SW480 (cell line): ENCODE measurements at places on chromosomes 4 and X.

DNA sequence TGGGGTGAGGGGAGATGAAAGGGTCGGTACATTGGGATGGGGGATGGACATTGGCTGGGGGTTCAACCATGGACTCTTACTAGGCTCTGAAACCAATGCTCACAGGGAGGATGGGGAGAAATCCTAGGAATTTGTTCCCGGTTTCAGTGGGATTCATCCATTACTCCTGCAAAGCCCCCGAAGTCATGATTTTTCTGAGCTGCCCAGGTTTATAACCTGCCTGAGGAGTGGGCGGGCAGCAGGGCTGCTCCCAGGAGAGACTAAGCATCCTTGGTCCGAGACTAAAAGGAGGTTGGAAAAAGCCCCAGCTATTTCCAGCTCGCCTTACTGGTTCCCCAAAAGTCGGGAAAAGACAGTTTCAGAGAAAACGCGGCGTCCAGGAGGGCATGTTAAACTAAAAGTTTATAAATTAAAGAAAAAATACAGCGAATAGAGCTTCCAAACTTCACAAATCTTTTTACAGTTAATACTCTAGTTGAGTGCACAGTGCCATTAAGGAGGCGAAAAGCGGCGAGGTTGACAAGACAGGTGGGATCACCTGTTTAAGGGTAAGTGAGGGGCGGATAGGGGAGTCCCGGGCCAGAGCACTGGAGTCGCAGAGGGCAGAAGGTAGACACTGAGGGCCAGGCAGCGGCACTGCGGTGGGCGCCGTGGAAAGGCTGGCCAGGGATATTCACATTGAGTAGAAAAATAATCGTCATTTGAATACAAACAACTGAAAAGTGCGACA, 3.7 kb downstream of the NKX3-2 start:
- no peak for DNase-seq

GRCh38 chr4:133775881-133776280, 425.7 kb downstream of the PABPC4L start:
- DNase-seq, result no peak

DNA sequence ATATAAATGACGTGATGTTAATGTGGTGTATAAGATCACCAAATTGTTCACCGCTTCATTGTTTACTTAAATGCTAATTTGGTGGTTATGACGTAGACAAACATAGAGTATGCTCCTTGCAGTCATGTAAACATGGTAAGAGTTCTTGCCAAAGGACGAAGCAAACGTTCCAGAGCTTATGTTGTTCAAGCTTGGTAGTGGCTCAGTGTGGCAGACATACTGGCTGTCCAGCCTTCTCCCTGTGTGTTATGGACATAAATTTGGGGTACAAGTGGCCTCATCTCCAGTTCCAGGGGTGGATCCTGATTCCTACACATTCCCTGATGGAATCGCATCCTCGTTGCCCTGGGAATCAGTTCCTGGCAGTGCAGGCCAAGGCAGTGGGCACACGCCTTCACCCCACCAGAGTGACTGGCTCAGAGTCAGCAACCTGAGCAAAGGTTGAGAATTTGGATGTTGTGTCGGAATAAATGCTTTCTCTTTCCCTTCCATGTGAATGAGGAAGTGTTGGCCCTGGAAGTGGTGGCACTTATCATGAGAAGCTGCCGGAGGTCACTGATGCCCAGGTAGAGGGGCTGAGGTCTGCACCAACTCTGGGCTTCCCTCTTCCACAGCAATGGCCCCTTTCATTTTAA, 25.4 kb downstream of the F11 start:
- DNase-seq, result no peak

GRCh38 chrX:55220119-55220794, at the start of gene PAGE5:
PAGE5 (plus strand) TSS chrX:55220346; CDS start chrX:55221383, 1,037 bp downstream.
- DNase-seq, result no peak

DNA sequence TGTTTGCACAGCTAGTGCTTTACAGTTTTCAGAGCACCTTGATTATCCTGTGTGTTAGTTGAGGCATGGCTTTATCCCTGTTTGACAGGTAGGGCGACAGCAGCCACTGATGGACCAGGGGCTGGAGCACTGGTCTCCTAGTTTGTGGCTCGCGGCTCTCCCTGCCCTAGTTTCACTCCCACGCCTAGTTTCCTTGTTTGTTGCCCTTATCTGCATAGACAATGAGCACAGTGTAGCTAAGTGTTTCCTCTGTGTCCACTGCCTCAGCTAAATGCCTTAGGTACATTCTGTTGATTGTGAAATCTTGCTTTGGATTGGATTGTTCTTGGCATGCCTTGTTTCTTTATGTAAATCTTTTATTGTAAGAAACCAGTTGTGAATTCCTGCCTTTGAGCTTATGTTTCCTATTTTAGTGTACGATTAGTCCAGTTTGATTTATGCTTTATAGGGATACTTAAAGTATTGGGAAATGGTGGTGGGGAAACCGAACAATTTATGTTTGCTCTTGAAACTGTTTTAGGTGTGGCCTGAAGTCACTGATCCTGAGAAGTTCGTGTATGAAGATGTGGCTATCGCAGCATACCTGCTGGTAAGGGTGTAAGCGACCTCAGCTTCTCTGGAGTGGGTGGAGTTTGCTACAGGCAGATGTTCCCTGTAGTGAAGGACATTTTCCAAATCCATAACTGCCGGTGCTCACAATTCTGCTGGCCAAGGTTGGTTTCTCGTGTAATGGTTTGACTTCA, 11.0 kb downstream of the TRMT44 start:
- DNase-seq, result no peak

DNA sequence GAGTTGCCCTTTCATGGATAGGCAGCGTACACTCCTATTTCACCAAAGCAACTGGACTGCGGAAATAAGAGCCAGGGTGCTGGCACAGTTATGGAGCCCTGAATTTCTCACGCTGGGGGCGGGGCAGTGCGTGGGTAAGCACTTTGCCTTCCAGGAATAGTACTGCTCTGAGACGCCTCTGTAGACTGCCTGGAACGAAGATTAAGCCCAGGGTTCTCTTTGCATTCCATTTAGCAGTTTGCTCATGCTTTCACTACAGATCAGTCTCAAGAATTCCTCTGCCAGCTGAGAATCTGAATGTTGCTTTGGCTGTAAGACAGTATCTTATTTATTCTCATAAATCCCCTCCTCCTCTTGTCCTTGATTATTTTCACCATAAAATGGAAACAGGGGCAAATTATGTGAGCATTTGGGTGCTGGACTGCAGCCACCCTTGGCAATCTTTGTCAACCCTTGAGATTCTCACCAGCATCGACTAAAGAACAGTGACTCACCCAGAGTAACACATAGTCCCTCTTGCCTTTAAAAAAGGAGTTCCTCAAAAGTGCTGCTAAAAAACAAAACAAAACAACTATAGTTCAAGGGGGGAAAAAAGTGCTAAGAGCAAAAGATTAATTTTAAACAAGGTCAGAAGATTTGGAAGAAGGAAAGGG, 88.9 kb upstream of the CITED1 start:
- DNase-seq, result no peak

- DNase-seq, result peak; percentile 32
These were observed 26.5 kb upstream of the MANBA start for GRCh38 chr4:102787096-102787881.

DNA sequence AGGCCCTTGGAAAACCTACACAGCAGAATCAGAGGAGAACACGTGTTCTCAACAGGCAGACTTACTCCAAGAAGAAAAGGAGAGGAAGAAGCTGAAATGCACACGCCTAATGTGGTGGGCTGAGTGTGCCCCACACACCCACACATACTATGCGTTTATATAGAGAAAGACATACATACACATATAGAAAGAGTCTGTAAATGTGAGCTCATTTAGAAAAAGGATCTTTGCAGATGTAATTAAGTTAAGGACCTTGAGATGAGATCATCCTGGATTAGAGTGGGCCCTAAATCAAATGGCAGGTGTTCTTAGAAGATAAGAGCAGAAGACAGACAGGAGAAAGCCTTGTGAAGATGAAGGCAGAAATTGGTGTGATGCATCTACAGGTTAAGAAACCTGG, 87.2 kb upstream of the KLF3 start:
- DNase-seq, result no peak

DNA sequence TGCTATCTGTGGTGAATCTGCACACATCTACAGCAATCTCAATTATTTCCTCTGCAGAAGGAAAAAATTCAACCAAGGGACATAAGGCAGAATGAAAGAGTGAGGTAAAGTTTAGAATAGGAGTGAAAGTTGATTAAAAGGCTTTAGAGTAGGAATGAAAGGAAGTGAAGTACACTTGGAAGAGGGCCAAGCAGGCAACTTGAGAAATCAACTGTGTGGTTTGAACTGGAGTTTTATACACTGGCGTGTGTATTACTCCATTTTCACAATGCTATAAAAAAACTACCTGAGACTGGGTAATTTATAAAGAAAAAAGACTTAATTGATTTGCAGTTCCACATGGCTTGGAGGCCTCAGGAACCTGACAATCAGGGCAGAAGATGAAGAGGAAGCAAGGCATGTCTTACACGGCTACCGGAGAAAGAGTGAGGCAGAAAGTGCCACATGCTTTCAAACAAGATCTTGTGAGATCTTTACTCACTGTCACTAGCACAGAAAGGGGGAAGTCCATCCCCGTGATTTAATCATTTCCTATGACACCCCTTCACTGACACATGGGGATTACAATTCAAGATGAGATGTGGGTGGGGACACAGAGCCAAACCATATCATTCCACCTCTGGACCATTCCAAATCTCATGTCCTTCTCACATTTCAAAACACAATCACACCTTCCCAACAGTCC, 234.8 kb downstream of the IL15 start:
- DNase-seq, result no peak

- DNase-seq, result peak; percentile 16
These were observed 468 bp downstream of the ZMYM3 start for GRCh38 chrX:71253253-71254091.

- DNase-seq, result no peak
These were observed 94.6 kb downstream of the STIM2 start for GRCh38 chr4:26955241-26955640.

- no peak for DNase-seq
These were observed 241.1 kb downstream of the TACR3 start for GRCh38 chr4:103478734-103479133.

DNA sequence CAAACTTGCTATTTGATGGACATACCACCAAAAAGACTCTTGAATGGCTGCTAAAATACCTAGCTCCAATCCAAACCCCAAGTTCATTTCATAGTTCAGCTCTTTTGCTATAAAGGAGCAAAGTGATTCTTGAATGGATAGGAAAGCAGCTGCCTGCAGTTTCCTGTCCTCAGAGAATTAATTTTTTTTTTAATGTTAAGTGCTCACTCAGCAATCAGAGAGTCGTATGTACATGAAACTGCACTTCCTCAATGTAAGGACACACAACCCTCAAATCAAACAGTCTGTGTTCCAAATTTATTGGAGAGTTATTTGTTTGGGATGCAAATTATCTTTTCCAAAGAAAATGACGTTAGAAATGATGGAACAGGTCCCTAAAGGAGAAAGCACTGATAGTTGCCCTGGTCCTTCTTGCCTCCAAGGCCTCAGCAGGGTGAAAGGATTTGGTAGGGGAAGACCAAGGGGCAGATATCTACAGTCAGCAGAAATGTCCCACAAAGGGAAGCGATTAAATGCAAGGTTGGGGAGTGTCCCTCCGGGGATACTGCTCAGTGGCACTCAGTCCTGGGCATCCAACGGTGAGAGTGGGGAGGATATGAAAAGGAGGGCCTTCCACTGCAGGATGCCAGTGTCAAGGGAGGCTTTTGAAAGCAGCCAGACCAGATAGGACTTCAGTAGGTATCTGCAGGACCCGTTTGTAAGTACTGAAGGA, 67.2 kb upstream of the RASGEF1B start:
- no peak for DNase-seq
